ENCODE measurements at places on chromosomes 2 and 18. TPM values are rescaled to one million over a fixed set of nuclear protein-coding genes. Genes with fewer than 3 reads are reported as not detected.

DNA sequence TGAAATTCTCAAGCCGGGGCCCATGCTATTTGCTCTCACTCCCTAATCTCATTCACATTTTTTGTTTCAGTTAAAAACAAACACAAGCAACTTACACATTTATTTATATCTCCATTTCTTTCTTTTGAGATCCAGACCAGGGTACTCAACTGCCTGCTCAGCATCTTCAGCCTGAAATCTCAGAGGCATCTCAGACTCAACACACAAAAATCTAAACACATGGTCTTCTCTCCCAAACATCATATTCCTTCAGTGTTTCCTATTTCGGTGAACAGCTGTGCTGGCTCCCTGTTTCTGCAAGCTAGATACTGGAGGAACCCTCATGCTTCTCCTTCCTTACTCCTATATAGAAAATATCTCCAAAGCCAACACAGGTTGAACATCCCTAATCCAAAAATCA, 11.3 kb upstream of the RTTN start:
- DNase-seq: no peak

GRCh38 chr2:234569776-234570430, 73.0 kb upstream of the ARL4C start:
- DNase-seq: no peak

Gene MSTN
- 0.05 TPM for polyA plus RNA-seq

GRCh38 chr2:161044095-161044865, 115.9 kb upstream of the TANK start:
- no peak for DNase-seq

Gene CXCR1
- not detected for polyA plus RNA-seq

Gene UGT1A7
- polyA plus RNA-seq: not detected

Gene TTR
- 0.19 TPM for polyA plus RNA-seq

GRCh38 chr2:142332196-142332595, 201.4 kb upstream of the LRP1B start:
- no peak for DNase-seq

GRCh38 chr2:37858400-37858711, 66.7 kb upstream of the RMDN2 start:
- DNase-seq: no peak

GRCh38 chr2:103402944-103403343, 641.1 kb downstream of the TMEM182 start:
- DNase-seq: no peak

GRCh38 chr2:160934991-160935390, 225.2 kb upstream of the TANK start:
- DNase-seq: no peak

Data from SK-N-SH (cell line).